Kidney glomerular epithelial cell (primary cell): ENCODE measurements at places on chromosomes 7 and 10.

DNA sequence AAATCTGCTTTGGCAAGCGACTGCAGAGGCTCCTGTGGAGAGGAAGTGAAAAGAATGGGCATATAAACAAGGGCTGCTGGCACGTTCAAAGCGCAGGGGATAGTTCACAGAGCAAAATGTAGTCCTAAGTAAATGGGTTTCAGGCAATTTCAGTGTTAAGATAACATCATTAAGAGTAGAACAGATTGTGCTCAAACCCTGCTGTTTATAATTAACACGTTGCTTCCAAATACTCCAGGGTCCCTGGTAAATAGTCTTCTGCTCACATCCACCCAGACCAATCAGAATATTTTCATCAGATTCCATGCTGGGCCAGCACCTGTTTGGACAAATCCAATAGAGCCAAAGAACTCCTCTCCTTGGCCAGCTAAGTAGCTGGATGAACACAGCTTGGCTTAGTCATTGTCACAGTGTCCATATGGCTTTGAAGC is 81.4 kb downstream of the ORC5 start:
- DNase-seq: no peak

DNA sequence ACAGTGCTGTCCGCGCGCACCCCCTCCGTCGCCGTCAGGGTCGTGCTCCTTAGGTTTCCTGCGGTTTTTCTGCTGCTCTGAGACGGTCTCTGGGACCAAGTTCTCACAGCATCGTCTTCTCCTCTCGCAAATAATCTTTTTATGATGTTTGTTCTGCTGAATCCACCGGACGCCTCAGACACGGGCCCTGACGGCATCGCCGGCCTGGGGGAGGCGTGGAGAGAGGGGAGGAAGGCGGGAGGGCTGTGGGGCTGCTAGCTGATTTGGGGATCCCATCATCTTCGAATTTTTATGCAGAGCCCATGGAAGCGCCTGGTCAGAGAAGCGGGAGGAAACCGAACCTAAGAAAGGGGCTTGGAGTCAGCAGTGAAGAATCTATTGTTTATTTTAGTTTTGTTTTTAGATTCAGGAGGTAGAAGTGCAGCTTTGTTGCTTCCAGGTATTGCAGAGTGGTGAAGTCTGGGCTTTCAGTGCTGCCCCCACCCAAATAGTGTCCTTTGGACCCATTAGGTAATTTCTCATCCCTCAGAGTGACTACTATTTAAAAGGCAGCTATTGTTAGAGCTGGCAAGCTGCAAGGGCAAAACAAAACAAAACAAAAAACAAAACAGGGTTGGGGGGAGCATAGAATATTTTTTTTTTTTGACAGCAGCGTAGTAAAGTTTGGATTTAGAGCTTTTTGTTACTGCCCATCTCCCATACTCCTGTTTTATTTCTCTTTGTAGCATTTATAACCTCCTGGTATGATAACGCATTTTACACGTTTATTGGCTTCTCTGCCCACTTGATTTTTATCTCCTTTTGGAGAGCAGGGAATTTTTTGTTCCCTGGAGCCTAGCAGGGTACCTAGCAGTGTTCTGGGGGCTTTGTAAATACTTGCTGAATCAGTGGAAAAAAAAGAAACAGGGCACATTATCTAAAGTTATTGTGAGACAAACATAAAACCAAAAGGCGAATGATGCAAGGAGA is 92.6 kb downstream of the SPAG6 start:
- no peak for DNase-seq

GRCh38 chr10:37222046-37222445 is 96.6 kb downstream of the ANKRD30A start:
- DNase-seq: no peak

- DNase-seq: peak; percentile 35
These were observed 382.5 kb upstream of the KIAA1217 start for GRCh38 chr10:23826421-23826820.

- DNase-seq: no peak
These were observed 1.8 kb upstream of the IFIT1 start for GRCh38 chr10:89390476-89391225.

GRCh38 chr10:103676058-103676785 is 179.2 kb downstream of the SH3PXD2A start:
- DNase-seq: no peak

GRCh38 chr10:87942884-87943527 is 79.6 kb downstream of the PTEN start:
- DNase-seq: no peak

DNA sequence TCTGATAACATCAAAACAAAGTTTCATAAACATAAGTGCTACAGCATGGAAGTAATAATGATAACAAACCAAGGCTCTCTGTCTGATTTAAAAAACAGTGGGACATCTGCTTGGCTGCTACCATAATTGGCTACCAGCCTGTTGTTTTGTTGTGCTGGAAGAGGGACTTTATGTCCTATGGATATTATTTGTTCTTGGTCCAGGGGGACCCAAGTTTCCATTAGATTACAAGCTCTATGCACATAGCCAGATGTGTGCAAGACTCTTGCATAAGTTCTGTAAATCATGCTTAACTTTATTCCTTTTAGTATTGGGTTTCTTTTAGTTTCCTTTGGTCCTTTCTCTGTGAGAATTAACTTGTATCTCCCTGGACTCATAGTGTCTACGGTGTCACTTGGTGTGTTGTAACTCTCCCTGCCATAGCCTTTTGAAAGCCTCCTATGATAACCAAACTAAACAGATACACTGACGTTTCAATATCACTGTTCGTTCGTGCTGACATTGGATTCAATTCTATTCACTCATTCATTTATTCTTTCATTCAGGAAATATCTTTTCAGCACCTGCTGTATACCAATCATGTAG is 41.4 kb upstream of the CD36 start:
- DNase-seq: no peak

DNA sequence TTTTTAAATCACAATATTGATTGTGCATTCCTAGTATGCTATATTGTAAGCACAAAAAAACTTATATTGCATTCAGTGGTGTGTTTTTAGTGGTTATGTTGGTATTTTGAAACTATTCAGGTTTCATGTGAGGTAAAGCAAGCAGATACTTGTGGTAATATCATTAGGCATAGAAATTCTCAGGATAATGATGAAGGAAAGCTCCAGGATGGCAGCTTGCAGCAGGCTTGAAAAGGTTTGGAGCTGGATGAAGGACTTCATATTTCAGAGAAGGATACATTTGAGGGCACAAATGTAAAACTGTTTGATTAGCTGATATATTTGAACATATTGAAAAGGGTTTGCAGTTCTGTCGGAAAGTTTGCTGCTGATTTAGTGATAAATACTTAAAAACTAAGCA is 17.5 kb downstream of the TRIM24 start:
- no peak for DNase-seq

GRCh38 chr7:50791363-50791937 is 8.8 kb upstream of the GRB10 start:
- DNase-seq: no peak

DNA sequence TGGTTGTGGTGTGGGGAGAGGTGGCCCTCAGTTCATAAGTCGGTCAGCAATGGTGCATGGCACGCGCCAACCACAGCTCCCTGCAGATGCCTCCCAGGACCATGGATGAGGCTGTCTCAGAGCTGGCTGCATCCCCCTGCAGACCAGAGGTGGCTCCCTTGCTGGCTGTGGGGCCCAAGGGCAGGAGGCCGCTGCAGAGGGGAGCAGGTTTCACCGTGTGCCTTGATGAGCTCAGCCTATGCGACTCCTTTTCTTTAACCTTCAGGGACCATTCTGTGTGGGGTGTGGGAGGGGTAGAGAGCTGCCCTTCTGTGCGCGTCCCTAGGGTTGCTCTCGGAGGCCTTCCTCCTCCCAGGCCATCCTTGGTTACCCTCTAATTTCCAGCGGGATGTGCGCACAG is 152.4 kb downstream of the ACTR3B start:
- no peak for DNase-seq

- DNase-seq: no peak
These were observed 785.7 kb upstream of the POM121L12 start for GRCh38 chr7:52249741-52250140.

DNA sequence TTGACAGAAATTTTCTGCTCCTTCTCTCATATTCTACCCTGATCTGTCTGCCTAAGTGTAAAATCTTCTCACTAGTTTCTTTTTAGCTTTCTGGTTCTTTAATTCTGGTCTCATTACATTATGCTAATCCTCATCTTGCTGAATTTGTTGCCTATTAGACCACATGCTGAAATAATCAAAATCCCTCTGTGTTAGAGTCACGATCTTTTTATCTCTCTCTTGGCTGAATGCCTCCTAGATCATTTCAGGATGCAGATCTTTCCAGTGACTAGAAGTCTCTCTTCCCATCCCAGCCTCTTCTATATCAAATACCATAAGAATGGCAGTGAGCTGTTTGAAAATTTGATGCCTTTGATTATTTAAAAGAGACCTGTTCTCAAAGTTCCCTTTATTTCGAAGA is 661.9 kb downstream of the SORCS1 start:
- no peak for DNase-seq

- no peak for DNase-seq
These were observed 55.3 kb upstream of the BMPER start for GRCh38 chr7:33849971-33850559.

GRCh38 chr7:49791088-49791741 is 17.8 kb downstream of the VWC2 start:
- peak; percentile 12 for DNase-seq

GRCh38 chr10:9382533-9382866 is 1328.0 kb downstream of the GATA3 start:
- DNase-seq: no peak

DNA sequence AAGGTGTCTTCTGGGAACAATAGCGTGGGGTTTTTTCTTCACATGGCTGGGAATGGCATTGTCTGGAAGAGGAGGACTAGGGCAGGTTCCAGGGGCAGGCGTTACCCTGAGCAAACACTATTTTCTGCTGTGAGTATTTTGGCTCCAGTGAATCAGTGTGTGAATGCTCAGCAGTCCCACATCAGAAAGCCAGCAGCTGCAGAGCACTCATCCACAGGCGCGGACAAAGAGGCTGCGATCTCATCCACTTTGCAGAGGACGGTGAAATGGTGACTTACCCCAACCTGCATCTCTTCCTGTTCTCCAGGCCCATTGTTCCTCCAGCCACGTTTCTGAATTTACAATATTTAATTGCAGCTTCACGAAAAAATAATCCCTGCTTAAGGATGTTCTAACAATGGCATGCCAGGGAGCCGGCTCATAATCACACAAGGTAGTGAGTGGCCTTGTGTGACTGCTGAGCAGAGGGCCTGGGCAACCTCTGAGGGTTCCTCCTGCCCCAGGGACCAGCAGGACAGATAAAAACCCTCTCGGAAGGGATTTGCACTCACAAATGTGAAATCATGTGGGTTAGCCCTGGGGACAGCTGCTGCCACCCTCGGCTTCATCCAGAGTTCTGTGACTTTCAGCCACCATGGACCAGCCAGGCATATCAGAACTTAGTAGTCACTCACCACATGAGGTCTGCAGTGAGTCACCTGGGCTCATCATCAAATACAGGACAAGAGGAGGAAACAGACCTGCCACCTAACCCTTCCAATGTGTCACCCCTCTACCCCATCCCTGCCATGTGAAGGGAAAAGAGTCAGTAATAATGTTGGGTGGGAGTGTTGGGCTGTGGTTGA is 65.0 kb upstream of the EN2 start:
- no peak for DNase-seq

GRCh38 chr7:2031451-2031845 is 201.3 kb downstream of the MAD1L1 start:
- no peak for DNase-seq

DNA sequence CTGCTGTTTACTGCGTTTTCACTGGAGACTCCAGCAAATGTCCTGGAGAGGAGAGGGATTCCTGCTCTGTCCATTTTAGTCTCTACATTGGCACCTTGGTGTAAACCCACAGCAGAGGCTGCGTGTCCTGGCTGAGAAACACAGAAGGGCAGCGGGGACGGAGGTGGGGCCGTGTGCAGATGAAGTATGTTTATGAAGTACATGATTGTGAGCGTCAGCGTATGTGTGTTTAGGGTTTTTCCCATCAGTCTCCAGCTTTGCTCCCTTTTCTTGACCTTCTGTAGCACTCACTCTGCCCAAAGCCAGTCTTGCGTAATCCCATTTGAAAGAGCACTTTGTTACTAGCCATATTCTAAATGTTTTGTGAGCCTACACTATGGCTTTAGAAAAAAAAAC is 750.7 kb upstream of the SORCS1 start:
- DNase-seq: peak; percentile 22

DNA sequence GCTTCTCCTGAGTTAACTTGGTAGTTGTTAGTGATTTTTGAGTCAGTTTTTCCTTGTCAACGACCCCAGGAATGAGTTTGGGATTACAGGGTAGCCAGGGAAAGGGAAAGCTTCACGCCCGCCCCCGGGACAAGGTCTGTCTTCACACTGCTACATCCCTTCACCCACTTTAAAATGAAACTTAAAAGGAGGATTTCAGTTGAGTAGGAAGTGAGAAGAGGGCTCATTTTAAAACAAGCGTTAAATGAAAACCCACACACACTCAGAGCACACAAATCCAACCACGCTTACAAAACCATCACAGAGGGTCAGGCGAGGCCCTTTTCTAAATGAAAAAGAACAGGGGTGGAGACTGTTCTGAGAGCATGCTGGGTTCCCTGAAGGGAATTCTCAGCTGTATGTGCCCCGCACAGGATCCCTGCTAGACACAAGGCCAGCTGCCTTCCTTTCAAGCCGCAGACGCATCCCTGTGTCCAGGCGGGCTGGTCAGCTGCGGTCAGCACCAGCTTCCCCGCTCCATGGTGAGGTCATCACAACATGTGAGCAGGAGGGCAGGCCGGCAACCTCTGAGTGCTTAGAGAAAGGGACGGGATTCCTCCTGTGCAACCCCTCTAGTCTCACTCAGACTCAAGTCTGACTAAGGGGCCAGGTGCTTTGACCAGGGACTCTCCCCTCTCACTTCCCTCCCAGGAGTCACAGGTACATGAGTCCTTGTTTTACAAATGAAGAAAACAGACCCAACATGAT is 111.8 kb downstream of the EGFR start:
- peak; percentile 13 for DNase-seq

DNA sequence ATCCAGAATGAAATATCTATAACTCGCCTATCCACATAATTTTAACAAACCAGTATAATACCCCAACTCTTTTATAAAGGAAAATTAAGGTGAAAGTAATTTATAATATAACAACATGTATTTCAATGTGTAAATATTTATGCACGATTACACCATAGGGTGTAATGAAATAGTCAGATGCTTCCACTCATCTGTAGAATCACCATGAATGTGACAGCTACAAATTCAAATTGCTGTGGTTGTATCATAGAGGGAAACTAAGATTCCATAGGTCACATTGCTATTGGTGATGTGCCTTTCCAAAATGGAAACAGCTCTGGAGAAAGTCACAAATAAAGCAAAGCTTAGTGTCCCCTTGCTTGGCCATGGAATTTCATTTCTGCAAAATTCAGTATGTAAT is 95.7 kb downstream of the CPED1 start:
- DNase-seq: no peak

DNA sequence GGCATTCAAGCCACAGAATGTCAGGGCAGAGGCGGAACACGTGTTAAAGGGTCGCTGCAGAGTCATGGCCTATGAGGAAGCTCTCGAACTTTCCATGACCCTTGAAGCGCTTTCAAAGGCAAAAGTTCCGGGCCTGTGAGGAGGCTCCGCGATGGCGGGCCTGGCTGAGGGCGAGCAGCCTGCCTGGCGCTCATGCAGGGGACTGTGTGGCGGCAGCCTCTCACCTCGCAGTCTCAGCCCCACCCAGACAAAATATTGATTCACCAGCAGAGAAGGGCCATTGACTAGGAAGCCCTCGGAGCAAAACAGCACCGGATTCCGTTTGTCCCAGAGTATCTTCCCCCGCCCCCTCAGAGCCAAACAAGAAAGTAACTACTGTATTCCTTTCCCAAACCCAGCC is 12.8 kb upstream of the CNNM1 start:
- DNase-seq: no peak
